Astrocyte of the spinal cord (primary cell): ENCODE measurements at places on chromosomes 5 and 9.

DNA sequence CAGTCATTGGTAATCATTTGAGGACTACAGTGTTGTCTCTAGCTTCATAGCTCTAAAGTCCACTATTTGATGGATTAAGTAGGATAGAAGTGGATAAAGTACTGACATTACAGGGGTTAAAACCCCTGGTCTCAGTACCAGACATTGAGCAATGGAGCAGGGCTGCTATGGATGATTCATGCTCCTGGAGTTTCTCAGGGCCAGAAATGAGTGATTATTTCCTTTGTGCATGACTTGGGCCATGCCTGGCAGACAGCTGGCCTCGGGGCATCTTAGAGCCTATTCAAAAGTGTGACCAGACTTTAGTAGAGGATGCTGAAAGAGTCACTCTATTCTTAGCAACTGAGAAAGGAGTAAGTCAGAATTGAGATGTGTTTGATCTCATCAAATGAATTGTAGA, 350.7 kb upstream of the TLE4 start:
- peak; percentile 68 for DNase-seq

DNA sequence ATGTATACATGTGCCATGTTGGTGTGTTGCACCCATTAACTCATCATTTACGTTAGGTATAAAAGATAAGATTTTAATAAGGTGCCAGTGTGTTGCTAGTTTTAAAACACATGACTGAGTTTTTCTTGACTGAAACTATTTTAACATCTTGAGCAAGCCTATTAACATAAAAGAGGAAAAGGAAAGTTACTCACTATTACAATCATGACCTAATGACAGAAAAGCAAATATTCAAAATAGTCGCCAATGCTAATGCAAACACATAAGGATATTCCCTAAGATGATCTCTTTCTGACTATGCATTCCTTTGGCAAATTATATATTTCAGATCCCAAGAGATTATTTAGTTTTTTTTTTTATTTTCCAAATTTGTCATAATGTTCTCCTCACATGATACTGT, 5.8 kb upstream of the OR13C2 start:
- no peak for DNase-seq

- DNase-seq: no peak
Measured at GRCh38 chr9:98880311-98881015, 63.2 kb upstream of the COL15A1 start.

DNA sequence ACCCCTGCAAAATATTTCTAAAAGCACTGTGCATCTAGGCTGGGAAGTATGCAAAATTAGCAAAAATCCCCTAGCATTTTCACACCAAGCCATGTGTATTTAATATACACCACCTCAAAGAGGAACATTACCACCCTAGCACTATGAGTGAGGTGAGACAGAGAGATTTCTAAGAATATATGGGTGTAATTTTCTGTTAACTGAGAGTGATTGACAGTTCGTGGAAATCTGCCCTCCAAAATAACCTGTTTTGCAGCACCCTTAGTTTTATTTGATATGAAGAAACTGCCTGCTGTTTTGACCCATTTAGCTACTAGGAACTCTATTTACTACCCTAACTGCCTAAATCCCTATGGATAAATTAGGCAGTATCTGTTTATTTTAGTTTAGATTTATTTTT, 64.2 kb upstream of the CDKN2B start:
- no peak for DNase-seq

DNA sequence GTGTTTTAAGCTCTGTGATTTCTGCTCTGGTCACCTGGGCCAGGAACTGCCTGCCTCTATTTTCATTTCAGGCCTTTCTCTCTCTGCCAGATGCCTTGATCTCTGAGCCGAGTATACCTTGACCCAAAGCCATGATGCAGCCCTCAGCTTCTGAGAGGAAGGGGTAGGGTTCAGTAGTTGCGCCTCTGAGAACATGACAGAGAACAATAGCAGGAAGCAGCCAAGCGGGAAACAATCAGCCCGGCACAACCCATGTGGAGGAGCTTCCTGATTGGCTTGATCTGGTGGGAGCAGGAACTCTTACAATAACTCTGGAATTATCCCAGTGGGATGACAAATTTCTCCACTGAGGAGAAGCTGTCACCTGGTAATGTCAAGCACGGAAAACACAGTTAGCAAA, 127.4 kb downstream of the PALM2AKAP2 start:
- no peak for DNase-seq

GRCh38 chr9:130639866-130640555, 24.4 kb upstream of the PRDM12 start:
- DNase-seq: no peak

GRCh38 chr5:128305341-128305740, 221.8 kb downstream of the SLC12A2 start:
- no peak for DNase-seq

GRCh38 chr9:119611565-119611964, 242.3 kb upstream of the BRINP1 start:
- DNase-seq: no peak

DNA sequence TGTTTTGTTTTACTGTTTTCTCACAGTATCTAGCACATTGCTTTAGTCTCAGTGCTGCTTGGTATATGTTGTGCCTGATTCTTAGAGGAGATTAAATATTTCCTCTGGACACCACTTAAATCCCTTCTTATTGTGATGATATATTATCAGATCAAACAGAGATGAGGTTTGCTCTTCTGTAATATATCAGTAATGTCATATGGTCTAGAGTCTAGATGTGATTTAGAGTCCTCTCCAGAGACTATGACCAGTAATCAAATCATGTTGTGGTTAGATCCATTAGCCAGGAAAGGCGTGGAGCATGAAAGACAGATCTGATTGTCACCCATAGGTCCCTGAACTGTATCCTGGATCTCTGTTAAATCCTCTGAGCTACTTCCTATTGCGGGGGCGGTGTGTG, 24.4 kb downstream of the CAMK4 start:
- no peak for DNase-seq

- no peak for DNase-seq
Measured at GRCh38 chr5:73654171-73654811, 28.3 kb downstream of the ARHGEF28 start.

DNA sequence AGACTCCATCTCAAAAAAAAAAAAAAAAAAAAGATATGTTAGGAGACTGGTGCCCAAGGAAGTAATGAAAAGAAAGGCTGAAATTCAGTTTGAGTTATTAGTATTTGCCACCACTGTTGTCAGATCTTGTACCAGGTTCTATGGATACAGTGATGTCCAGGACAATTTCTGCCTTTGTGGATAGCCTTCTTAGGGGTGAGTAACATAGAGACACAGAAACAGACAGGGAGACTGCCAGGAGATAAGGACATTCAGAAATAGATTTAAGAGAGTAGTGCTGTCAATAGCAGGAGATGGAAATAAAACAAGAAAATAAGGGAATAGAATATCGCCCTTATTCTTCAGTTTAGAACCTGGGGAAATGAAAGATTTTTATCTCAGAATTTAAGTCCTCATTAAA, 6.3 kb upstream of the SPINK14 start:
- DNase-seq: no peak

GRCh38 chr5:1059884-1060263, 51.3 kb downstream of the NKD2 start:
- no peak for DNase-seq

- DNase-seq: no peak
Measured at GRCh38 chr9:130746434-130747212, 53.0 kb downstream of the EXOSC2 start.

GRCh38 chr5:61805101-61805500, 473.0 kb downstream of the ZSWIM6 start:
- DNase-seq: peak; percentile 78

- no peak for DNase-seq
Measured at GRCh38 chr5:143583409-143583808, 179.9 kb upstream of the NR3C1 start.

GRCh38 chr9:138045541-138046490, 168.2 kb downstream of the CACNA1B start:
- DNase-seq: no peak

- DNase-seq: no peak
Measured at GRCh38 chr5:84298628-84299027, 86.1 kb downstream of the EDIL3 start.

DNA sequence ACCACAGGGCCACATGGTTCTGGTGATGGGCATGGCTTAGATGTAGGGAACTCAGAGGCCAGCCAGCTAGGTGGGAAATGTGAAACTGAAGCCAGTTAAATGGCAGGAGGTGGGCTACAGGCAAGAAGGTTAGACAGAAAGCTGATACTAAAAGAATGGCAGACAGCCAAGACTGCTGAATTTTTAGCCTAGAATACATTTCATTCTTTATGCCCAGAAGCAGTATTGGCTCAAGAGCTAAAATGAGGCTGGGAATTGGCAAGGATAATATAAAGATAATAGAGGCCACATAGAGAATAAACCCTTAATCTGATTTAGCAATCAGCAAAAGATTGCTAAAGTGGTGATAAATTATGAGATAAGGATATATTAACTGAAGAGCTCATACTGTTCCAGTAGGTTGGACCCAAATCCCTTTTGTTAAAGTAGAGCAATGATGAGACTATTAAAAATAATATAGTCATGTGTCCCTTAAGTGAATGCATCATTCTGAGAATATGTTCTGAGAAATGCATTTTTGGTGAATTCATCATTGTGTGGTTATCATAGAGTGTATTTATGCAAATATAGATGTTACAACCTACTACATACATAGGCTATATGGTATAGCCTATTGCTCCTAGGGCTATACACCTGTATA, 234.3 kb downstream of the CHSY3 start:
- peak; percentile 25 for DNase-seq

DNA sequence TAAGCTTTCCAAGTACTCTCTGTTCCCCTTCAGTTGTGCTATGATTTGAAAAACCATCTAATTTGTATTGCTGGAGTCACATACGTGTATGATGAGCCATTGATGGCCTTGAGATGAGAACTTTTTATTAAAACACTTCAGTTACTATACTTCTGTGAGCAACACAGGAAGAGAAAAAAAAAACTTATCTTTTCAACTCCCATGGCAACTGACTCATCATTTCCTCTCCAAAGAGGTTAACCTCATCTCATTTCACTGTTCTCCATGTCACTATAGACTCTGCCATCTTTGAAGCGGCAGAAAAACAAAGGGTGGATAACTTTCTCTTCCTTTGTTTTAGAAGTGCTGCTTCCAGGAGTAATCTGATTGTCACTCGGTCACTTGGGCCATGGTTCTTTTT, 104.3 kb upstream of the PCSK1 start:
- DNase-seq: peak; percentile 85

DNA sequence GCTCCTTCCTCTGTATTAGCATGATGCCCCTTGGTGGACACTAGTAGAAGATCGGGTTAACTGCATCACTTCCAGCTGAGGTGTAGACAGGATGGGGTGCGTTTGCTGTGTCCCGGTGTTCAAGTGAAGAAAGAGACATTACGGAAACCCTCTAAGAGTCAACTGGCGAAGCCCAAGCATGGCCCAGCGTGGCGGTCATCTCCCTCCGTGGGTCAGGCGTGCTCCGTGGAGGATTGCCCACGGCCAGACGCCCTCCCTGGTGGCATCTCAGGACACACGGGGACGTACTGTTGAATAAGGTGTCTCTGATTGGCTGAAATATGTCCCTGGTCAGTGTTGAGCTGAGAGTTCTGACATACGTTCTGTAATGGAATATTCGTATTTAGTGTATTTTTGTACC, 119.5 kb upstream of the CACNA1B start:
- no peak for DNase-seq

- DNase-seq: no peak
Measured at GRCh38 chr9:131036529-131037334, 27.8 kb downstream of the LAMC3 start.

GRCh38 chr5:149496917-149497316, 54.3 kb downstream of the CSNK1A1 start:
- no peak for DNase-seq

- DNase-seq: no peak
Measured at GRCh38 chr9:95175523-95175922, 142.0 kb downstream of the FANCC start.

GRCh38 chr9:80954521-80954920, 734.8 kb downstream of the TLE1 start:
- DNase-seq: no peak

DNA sequence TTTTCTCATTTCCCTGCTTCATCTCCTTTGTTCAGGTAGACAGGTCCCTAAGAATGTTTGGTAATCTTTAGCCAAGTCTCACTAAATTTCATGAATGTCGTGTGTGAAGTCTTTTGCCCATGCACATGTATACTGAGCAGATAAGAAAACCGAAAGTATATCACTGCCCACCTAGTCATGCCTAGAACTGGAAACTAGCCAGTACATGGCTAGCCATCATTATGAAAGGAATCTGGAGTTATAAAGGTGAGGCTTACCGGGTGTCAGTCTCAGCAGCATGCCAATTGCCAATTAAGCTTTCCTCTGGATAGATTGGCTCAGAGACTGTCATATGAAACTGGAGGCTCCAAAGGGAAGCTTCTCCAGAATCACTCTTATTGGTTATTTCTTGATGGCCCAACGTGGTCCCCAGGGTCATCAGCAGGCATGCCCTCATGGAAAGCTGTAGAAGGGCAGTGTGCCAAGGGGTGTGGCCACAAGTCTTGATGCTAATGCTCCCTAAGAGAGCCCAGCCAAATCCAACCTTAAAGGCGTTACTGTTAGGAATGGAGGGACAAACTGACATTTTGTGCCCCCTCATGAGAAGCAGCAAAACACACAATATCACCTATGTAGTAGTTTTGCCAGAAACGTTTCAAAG, 307.3 kb upstream of the PIK3R1 start:
- DNase-seq: no peak

DNA sequence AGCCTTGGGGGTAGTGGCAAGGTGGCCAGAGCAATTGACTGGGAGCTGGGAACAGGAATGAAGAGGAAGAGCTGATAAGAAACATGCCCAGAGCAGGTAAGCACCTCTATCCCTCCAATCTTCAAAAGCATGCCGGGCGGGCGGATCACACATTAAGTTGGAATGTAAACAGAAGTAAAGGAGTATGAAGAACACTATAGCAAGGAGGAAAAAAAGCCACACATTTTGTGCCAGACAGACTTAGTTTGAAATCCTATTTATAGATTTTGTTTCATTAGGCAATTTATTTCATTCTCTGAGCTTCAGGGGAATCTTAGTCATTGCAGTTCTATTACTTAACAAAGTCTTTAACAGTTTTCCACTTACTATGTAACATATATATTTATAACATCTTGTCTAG, 173.9 kb upstream of the TNC start:
- DNase-seq: no peak

DNA sequence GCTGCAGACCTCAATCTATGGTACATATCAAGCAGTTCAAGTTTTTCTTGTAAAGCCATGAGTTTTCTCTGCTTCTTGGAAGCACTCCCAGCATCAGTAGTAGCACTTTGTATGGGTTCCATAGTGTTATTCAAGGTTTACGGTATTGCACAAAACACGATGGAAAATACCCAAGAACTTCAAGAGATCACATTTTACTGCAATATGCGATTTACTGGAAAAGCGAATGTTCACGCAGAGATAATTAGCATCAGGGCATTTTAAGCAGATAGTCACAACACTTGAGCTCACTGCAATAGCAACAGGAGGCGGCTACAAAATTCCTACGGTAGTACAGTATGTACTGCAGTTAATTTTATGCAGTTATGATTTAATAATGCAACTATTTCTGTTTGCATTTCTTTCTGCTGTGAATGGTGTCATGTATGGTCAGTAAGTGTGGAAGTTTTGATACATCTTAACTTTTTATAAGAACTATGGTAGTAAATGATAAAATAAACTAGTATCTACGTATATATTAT, 200.8 kb downstream of the SMARCA2 start:
- no peak for DNase-seq
